Activated CD4-positive, alpha-beta T cell treated with anti-CD3 and anti-CD28 coated beads for 1 hour (primary cell): ENCODE measurements at places on chromosomes 13 and 19.

GRCh38 chr13:45196622-45197021 is 4.2 kb downstream of the KCTD4 start:
- DNase-seq, result no peak

GRCh38 chr19:56476651-56477428 is at the start of gene ZNF667:
ZNF667 (minus strand) TSS chr19:56477345; CDS start chr19:56462370, 14,975 bp downstream.
- DNase-seq, result no peak

DNA sequence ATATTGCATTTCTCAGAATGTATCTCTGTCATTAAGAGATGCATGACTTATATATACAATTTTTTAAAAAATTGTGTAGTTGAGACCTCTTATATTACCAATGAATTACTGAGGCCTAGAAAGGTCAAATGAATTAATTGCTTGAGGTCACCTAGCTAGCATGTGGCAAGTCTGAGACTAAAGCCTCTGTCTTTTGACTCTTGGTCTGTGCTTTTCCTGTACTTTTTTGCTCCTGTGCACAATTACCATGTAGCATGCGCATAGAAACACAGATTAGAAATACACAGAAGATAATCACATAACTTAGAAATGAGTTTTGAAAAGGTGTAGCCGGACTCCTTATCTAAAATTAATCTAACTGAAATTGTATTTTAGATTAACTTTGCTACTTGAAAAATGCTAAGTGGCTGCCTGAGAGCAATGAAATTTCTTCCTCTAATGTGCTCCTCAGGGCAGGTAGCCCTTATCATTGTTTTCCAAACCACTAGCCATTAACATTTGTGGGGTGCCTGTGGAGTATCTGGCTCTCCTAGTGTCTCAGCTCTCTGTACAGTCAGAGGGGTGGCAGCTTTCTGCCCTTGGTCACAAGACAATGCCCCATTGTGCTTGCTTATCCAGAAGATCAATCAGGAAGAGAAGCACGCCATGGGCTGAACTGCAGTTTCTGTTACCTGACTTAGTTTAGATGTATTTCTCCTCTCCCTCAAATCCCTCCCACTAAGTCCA is 119.6 kb downstream of the RFC3 start:
- DNase-seq, result no peak

DNA sequence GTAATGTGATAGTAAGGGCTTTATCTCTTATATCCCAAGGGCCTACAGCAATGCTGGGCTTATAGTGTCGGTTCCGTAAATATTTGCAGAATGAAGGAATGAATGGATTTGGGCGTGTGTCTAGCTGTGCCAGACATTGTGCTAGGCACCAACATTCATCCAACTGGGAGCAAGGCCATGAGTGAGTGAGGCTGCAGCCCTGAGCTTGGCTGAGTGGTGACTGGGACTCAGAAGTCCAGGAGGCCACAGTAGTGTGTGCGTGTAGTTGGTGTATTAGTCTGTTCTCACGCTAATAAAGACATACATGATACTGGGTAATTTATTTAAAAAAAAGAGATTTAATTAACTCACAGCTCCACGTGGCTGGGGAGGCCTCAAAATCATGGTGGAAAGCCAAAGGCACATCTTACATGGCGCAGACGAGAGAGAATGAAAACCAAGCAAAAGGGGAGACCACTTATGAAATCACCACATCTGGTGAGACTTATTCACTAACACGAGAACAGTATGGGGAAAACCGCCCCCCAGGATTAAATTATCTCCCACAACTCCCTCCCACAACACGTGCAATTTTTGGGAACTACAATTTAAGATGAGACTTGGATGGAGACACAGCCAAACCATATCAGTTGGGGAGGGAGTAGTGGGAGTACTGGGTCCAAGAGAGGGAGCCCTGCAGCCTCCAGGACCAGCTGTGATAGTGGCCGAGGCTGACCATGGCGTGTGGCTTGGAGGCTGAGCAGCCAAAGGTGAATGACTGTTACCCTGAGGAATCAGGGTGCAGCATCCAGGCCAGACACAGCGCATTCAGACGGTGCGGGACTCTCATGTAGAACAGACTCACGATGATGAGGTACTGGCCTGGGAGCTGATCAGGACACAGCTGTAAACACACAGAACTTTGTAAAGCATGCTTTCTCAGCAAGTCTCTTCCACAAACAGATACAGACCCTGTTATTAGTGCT is 104.6 kb downstream of the TEX26 start:
- no peak for DNase-seq

DNA sequence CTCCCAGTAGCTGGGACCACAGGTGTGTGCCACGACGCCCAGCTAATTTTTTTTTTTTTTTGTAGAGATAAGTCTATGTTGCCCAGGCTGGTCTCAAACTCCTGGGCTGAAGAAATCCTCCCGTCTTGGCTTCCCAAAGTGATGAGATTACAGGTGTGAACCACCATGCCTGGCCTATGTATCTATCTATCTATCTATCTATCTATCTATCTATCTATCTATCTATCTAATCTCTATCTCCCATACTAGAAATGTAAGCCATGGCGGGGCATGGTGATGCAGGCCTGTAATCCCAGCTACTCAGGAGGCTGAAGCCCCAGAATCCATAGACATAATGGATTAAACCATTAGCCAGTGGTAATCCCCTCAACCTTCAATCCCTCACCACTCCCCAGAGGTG is 6.5 kb upstream of the SERTAD3 start:
- no peak for DNase-seq

GRCh38 chr13:67792151-67792676 is 562.1 kb upstream of the PCDH9 start:
- no peak for DNase-seq

DNA sequence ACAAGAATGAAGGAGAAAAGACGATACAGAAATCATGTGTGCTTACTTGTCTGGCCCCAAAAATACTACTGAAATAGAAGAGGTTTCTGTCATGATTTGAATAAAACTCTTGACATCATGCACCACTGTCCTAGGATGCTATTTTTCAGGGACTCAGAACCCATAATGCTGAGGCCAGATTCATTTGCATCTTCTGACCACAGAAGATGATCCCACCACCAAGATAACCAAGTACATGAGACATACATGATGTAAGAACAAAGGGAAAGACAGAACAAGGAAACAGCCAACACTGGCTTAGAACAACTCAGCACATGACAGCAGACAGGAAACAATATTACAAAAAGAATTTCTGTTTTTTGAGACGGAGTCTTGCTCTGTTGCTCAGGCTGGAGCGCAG is 2.5 kb downstream of the ZNF552 start:
- DNase-seq, result no peak

DNA sequence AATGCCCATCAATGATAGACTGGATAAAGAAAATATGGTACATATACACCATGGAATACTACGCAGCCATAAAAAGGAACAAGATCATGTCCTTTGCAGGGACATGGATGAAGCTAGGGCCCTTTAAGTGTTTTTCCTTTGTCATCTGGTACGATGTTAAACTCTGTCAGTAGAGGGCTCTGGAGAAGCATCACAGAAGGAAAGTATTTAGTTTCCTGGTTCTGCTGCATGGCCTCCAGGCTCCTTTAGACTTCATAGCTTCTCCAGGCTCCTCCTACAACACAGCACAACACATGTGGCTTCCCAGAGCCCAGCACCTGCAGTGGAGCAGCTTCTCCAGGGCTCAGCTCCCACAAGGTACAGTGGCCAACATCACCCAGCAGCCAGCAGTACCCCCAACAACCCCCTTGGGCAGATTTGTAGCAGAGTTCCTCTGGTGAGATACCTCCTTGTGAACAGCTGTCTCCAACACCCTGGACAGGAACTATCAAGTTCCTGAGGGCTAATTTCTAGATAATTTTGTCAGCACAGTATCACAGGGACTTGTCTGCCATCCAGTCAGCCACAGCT is 63.4 kb downstream of the KCTD12 start:
- no peak for DNase-seq

GRCh38 chr19:18646535-18647370 is 9.9 kb downstream of the KLHL26 start:
- DNase-seq, result no peak

DNA sequence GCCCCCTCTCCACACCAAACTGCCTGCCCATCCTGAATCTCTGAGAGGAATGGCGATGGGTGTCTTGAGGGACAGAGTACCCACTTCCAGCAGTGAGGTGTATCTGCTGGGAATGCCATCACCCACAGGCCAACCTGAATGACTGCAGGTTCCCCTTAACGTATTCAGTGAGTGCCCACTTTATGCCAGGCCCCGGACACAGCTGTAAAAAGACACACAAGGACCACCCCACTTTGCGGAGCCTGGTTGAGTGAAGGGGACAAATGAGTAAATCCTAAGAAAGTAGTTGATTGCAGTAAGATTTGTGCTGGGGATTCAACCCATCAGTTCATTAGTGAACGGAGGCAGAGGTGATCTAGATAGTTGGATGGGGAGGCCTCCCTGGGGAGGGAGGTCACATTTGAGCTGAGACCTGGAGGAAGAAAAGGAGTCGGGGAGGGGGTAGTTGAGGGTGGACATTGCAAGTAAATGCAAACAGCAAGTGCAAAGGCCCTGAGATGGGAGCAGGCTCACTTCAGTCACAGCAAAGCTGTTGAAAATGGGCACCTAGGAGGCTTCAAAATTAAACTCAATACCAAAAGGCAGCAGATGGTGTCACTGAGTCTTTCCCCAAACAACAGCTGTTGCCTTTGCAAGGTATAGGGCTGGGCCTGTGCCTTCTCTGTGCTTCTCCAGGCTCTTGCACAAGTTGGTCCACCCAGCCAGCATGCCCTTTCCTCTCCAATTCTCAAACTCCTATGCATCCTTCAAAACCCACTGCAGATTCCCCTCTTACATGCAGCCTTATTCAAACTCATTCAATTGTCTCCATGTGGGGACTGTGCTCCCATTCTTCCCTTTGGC is 4.3 kb downstream of the GDF15 start:
- DNase-seq, result no peak

GRCh38 chr19:9868983-9869617 is 34.0 kb downstream of the PIN1 start:
- no peak for DNase-seq

- no peak for DNase-seq
Measured at GRCh38 chr19:33464010-33464732, 57.4 kb downstream of the PEPD start.

GRCh38 chr13:93345024-93345423 is 118.4 kb downstream of the GPC6 start:
- DNase-seq, result no peak

DNA sequence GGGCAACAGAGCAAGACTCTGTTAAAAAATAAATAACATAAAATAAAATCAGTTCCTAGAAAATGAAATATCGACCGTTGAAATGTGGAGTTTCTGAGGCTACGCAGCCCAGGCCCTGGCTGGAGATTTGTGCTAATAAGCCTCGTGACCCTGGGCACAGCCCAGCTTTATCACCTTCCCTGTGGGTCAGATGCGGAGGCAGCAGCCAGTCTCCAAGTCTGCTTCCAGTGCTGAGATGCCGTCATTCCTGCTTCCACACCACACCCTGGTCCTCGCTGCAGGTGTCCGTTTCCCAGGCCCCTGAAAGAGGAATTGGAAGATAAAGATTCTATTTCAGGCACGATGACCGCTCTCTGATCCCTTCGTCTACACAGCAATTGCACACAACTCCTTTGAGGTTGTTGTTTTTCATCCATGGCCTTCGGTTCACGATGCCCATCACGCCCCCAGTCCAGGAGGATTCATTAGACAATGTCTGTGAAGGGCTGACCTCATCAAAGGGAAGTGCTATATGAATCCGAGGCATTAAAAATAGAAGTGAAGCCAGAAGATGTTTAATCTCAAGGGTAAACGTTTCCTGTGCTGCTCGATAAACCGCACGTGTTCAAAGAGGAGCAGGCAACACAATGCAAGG is 48.3 kb upstream of the ATP11A start:
- no peak for DNase-seq

DNA sequence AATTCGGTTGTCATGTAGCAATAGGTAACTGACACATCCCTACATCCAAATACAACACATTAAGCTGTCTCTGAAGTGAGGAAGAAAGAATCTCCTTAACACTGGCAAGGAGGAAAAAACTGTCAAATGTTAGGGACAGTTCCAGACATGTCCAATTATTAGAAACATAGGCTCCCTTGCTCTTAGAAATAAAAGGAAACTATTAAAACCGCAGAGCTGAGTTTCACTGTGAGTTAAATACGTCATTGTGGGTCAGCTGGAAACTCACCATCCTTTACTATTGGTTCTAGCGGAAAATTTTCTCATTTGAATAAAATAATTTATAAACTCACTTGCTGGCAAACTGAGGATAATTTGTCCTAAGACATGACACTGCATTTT is 40.7 kb downstream of the STARD13 start:
- DNase-seq, result no peak

DNA sequence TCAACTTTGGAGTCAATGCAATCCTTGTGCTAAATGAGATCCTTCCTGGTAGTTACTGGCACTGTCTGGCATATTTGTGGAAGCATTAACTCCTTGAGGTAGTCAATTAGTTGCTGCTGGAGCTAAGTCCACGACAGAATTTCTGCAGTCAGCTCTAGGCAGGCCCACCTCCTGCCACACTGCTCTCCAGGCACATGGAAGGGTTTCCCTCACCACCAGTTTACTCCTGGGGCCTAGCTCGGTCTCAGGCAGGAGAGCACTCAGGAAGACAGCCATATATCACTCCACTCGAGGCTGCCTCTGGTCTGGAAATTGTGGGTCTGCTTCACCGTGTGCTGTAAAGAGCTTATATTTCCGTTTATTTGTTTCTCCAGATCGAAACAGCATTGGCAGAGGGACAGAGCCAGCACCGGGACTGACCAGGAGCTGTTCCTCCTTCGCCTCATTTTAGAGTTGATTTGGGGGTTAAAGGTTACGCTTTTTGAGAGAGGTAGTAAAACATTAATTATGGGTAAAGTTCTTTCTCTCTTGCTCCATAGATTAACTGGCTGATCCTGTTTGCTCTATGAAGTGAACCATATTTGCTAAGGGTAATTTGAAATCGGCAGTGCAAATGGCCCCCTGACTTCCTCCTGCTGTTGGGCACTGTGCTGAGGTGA is 20.6 kb upstream of the GTF3A start:
- DNase-seq, result no peak

DNA sequence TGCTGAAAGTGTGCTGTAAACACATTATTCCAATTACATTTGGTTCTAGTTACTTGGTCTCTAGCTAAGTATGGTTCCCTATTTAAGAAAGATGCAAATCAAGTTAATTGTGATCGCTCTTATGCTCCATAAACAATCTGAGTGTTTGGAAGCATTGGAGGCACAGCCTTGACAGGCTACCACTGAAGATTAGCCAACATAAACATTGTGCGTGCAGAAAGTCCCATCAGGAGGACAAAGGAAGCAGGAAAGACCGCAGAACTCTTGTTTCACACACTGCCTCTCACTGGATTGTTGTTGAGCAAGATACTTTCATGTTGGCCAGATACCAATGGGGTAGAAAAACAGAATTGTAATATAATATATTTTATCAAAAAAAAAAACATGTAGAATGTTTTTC is 814.4 kb downstream of the EFNB2 start:
- DNase-seq, result no peak

- DNase-seq, result peak; percentile 21
Measured at GRCh38 chr13:38350114-38350617, 515 bp downstream of the UFM1 start.

DNA sequence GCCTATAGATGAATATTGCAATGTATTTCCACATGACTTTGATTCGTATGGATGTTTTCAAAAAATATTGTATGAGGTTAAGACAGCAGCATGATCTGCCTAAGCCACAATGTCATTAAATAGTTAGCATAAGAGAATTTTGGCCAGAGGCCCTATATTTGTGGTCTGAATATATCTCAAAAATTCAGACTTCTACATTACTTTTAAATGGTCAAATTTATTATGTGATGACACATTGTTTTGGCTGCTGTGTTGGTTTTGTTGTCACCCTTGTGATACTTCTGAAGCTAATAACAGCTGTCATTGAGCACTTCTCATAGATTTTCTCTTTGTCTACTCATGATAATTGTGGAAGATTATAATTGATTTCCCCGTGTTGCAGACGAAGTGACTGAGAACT is 288.2 kb downstream of the MYO16 start:
- DNase-seq, result no peak

GRCh38 chr13:79128158-79128557 is 277.9 kb downstream of the RBM26 start:
- no peak for DNase-seq
